ENCODE measurements at places on chromosomes 3 and 15.

- DNase-seq = no peak
Observed at GRCh38 chr15:47352217-47352616, 365.1 kb upstream of the SEMA6D start.

GRCh38 chr3:59280113-59280512, 230.3 kb upstream of the CFAP20DC start:
- no peak for DNase-seq

- no peak for DNase-seq
Observed at GRCh38 chr3:150312018-150312657, 96.0 kb upstream of the TSC22D2 start.

- DNase-seq = no peak
Observed at GRCh38 chr15:66646308-66646707, 55.7 kb upstream of the SMAD6 start.

DNA sequence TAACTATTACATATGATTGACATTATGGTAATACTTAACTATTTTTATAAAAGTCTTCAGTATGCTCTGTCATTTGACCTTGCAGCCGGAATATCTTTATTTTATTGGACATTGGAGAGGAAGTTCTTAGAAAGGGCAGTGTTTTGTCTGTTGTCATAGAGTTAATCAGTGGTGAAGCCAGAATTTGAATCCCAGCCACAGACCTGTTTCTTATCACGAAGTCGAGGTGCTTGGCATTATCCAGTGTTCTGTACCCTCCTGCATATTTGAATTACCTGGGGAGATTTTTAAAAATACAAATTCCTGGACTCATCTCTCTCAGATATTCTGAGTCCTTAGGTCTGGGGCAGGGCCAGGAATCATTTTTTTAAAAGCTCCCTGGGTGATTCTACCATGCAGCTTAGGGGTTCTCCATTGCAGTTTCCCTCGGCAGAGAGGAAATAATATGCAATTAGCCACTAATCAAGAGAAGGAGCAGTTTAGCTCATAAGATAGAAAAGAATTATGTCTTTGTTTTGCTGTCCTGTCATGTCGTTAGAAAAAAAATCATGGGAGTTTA, 195.6 kb upstream of the CFAP20DC start:
- DNase-seq = no peak

GRCh38 chr15:61839546-61839945, 220.7 kb downstream of the VPS13C start:
- no peak for DNase-seq

DNA sequence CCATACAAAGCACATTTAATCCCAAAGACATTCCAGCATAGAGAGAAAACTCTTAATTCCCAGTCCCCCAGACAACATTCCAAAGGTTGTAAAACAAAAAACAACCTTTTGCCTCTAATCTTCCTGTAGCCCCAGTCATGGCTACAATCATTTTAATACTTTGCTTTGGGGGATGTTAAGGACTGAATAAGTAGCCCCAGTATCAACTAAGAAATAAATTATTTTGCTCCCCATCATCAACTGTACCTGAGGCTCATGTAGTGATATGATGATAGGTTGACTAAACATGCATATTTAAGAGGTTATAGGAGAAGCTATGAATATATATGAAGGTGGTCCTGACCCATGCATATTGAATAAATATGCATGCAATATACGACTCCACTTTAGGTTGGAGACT, 40.6 kb downstream of the PRR20G start:
- DNase-seq = no peak

Data from C1 segment of cervical spinal cord (tissue), 14 donors.